Neural crest cell (in vitro differentiated cells): ENCODE measurements at places on chromosomes 13 and 19.

DNA sequence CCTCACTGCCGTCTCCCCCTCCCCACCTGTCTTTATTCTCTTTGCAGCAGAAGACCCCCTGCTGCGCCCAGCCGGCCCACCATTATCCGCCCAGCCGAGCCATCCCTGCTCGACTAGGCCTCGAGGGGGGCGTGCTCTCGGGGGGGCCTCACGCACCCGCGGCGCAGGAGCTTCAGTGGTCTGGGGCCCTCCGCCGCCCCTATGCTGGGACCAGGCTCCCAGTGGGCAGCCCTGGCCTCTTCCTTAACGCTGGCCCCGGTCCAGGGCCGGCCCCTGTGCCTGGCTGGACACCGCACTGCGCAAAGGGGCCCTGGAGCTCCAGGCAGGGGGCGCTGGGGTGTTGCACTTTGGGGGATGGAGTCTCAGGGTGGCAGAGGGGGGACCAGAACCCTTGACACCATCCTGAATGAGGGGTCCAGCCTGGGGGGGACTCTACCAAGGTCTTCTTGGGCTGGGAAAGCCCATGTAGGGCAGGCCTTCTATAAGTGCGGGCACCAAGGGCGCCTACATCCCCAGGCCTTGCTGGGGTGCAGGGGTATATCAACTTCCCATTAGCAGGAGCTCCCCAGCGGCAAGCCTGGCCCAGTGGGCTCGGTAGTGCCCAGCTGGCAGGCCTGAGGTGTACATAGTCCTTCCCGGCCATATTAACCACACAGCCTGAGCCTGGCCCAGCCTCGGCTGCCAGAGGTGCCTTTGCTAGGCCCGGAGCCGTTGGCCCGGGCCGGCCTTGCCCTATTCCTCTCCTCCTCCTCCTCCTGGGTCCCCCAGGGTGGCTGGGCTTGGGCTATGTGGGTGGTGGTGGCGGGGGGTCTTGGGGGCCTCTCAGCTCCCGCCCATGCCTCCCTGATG lies 4.9 kb downstream of the TMED1 start:
- DNase-seq = no peak

DNA sequence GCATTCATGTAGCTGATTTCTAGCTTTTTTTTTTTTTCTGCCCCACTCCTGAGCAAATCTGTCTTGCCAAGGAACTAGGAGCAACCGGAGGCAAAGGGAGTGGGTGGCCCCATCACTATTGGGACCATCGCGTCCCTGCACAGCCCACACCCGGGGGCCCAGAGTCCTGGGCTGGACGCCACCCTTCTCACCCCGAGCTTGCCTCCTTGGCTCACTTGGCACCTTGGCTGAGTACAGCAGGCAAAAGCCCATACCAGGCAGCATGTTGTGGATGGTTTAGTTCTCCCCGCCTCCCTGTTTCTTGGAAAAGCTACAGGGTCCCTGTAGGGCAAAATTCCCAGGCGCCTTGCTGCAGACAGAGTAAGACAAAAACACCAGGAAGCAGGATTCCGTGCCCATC lies 13.7 kb downstream of the SMIM24 start:
- no peak for DNase-seq

- no peak for DNase-seq
Measured at GRCh38 chr13:43360892-43361610, 337.7 kb downstream of the DNAJC15 start.

DNA sequence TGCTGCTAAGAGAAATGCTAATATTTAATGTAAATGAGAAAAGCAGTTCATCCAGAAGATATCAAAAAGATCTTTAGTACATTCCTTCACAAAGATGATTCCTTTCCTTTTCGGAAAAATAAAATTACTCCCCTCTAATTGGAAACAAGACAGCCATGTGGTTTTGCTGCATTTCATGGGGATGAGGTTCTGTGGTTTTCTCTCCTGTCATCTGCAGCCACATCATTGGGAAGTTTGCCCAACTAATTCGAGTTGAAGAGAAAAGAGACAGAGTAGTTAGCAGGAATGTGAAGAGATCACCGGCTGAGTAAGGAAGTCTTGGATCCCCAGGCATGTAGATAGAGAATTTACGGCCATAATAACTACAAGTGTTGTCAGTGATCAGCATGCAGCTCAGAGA lies 122.1 kb downstream of the CYSLTR2 start:
- DNase-seq = no peak

DNA sequence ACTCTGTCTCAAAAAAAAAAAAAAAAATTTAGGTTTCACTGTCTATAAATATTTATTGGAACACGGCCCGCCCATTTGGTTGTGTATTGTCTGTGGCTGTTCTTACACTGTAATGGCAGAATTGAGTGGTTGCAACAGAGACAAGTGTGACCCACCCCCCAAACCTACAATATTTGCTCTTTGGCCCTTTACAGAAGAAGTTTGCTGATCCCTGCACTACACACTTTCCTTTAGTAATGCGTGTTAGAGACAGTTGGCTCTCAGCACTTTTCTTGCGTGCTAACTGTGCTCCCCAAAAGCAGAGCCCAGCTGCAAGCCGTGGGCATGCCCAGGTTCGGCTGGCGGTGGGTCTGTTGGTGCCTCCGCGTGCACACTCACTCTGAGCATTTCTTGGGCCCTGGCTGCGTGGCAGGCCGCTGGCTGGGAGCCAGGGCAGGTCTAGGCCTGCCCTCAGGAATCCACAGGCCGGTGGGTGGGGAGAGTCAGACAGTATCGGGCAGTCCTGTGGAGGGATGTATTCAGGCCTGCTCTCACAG lies 72.6 kb downstream of the SIPA1L3 start:
- DNase-seq = no peak

DNA sequence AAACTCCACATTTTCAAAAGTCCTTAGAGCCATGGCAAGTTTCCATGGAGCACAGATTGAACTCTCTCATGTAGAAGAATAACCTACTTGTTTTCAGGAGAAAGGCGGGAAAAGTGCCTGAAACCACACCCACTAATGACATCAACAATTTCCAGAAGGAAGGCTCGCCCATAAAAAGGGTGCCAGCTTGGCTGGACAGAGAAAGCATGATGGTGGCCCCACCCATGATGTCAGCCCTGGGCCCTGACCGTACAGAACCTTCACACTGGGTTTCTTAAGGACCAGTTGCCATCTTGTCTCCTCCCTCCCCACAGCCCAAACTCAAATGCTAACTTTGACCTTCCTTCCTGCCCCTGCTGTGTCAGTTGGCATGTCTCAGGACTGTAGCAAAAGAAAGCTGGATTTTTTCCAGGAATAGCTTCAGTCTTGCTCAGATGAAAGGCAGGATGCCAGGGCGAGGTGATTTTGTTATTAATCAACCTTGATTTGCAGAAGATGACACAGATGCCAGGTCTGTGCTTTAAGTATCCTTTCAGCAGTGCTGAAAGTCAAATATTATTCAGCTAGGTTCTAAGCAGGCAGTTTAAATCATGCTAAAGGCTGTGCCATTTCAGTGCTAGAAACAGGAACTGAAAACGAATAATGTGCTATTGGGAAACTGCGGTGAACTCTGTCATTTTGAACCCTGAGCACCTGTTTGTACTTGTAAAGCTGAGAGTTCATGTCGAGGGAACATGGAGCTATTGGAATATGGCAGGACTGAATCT lies 89.5 kb upstream of the RFC3 start:
- DNase-seq = no peak

GRCh38 chr13:99299920-99300341 lies 7.3 kb downstream of the GPR183 start:
- DNase-seq = no peak

GRCh38 chr13:45799451-45799850 lies 52.1 kb downstream of the SIAH3 start:
- DNase-seq = no peak

- DNase-seq = no peak
Measured at GRCh38 chr19:16088351-16089009, 12.2 kb downstream of the TPM4 start.

- DNase-seq = no peak
Measured at GRCh38 chr13:64819081-64819480, 2411.1 kb downstream of the PCDH9 start.

GRCh38 chr13:63455938-63456337 lies 2040.3 kb upstream of the PCDH20 start:
- DNase-seq = no peak
